ENCODE measurements at places on chromosomes 13 and 19.

DNA sequence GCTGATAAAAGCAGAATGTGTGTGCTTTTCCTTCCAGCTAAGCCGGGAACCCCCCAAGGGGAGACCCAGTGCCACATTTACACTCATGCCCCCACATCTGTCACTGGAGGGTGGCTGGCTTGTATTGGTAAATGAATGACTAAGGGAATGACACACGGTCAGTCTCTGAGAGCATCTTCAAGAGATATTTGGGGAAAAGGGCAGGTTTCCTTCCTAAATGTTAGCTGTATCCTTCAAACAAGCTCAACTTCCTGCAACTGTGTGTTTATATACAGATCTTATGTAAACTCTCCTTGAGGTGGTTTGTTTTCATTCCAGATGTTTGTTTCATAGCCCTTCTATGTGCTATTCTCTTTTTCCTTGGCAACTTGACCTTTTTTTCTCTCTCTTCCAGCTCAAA, 192.6 kb downstream of the COL4A1 start:
- no peak for DNase-seq

- no peak for DNase-seq
These were observed 3.4 kb downstream of the CCNE1 start for GRCh38 chr19:29815231-29815630.

DNA sequence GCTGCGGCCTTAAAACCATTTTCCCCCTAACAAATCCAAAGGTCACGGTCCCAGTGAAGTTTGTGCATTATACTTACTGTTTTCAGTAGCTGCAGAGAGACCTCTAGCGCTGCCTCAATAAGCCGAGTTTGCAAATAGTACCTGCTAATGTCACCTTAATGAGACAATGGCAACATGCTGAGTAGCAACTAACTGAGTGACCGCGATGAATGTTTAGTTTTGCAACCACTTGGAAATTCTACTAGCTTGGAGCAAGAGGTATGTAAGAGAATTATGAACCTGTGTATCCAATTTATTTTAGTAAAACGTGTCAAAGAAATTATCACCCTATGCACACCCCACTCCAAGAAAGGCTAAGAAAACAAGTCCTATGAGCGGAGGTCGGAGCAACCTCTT, 1.2 kb downstream of the KPNA3 start:
- no peak for DNase-seq

GRCh38 chr13:51091839-51092238, 19.2 kb downstream of the C13orf42 start:
- DNase-seq, result no peak

DNA sequence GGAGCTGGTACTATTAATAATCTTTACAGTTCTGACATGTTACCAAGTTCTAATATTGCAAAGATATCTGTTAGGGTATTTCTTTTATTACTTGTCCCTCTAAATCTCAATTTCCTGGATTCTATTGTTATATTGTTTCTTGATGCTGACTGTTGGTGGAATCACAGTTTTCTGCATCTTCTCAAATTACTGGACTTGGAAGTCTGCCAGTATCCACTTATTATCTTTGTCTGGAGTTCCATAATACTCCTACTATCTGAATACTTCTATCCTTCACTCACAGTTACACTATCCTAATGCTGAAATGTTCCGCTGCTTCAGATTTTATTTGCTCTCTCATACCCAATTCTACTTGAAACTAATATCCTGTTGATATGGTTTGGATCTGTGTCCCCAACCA, 1985.7 kb upstream of the PRR20A start:
- no peak for DNase-seq

DNA sequence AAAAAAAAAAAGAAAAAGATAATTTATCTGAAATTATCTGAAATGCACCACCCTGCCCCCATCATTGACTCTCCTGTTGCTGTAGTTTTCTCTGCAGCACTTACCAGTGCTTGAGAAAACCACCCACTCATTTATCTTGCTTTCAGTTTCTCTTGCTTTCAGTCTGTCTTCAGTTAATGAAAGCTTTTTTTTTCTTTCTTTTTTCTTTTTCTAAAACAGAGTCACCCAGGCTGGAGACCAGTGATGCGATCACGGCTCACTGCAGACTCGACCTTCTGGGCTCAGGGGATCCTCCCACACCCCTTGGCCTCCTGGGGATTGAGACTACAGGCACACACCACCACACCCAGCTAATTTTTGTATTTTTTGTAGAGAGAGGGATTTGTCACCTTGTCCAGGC, 4.3 kb upstream of the ACP5 start:
- peak; percentile 46 for DNase-seq
